ENCODE measurements at places on chromosomes 7 and 10.

DNA sequence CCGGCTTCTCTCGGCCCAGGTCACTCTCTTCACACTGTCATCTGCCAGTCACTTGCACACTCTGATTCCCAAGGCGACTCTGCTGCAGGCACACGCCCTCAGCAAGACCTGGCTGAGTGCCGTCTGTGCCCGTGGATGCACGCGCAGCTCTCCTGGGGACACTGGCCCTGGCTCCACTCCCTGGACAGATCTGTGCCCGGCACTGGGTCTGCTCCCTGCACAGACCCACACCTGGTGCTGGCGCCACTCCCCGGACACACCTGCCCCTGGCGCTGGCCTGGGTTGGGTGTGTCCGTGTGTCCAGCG lies 133.2 kb downstream of the DNAJB6 start:
- DNase-seq: no peak

DNA sequence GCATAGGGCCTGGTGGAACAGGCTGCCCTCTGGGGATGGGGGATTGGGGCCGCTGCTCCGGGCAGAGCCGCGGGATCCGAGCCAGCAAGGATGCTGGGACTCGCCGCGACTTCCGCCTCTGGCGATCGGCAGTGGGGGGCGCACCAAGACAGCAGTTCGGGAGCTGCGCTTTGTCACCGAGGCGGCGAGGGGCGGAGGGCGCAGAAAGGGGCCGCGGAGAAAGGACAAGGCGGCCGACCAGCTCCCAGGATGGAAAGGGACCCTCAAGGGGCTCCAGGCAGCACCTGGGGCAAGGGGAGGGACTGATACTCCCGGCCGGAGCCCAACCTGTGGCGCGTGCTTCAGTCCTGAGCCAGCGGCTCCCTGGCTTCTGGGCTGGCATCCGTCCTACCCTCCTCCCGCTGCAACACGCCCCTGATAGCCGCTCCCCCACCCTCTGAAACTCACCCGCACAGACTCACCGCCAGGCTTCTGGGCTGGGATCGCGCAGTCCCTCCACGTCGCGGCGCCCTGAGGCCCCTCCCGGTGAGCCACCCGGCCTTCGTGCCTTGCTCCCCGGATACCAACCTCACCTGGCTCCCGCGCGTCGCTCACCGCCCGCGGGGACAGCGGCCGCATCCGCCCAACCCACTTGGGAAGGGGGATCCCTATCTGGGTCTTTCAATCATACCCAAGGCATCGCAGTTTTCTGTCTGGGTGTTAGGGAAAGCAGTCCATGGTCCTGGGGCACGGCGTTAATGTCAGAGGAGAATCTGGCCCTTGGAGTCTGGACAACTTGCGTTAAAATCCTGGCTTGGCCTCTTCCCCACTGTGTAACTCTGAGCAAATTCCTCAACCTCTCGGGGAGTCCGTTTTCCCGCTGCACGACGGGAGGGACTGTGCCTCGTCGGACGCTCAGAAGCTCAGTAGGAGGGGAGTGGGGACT lies 7.0 kb upstream of the EVX1 start:
- no peak for DNase-seq

DNA sequence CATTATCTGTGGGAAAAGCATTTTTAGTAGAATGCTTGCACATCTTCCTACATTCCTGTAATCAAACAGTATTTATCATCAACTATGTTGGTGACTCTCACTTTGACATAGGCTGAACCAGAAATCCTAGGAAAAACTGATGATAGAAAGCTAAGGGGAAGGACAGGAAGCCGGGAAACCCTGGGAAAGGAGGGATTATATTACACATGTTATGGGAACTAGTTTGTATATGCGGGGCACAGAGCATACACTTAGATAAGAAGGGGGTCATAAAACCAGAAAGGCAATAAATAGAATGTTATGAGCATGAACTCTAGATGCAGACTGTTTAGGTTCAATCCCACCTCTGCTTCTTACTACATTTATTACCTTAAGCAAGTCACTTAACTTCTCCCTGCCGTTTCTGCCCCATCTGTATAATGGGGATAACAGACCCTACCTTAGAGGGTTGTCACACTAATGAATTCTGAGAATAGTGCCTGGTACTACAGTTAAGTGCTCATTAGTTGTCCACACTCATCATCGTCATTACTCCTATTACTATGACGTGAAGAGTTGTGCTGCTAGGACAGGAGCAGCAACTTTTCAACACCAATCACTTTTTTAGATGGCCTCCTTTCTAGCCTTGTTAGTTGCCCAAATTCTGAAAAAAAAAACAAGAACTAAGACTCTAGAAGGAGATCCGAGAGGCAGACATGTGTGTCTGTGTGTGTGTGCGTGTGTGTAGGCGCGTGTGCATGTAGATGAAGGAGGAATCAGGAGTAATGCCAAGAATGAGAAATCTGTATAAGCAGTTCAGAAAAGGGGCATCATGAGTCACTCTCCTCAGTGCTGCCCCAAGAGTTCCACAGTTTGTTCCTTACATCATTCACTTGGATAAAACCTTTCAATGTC lies 52.2 kb downstream of the KMT2C start:
- DNase-seq: no peak

DNA sequence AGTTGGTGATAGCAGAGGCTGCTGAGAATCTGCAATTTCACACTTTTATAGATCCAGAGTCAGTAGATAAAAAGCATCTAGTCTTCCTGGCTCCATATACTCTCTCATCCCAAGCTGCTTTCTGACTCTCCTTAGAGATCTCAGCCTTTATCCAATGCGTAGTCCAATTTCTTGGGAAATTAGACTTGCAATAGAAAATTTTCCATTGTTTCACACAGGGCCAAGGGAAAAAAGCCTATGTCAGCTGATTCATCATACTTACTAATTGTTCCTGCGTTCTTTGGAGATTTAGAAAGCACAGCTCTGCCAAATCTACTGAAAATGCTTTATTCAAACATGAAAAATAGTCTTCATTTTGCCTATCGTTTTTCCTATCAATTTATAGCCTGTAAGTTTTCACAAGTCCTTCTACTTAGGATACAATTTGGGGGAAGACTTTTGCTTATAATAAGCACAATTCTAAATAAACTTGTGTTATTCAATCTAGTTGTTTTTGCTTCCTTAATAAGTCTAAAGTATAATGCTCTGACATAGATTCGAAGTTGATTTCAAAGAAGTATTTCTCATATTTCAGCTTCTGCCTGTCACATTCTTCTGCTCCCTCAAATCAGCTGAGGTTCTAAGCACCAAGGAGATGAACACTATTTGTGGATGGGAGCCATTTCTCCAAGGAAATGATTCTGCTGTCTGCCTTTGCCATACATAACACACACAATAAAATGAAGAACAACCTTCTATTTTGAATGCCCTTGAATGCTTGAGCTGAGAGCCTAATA lies 165.4 kb downstream of the ADAM12 start:
- no peak for DNase-seq

DNA sequence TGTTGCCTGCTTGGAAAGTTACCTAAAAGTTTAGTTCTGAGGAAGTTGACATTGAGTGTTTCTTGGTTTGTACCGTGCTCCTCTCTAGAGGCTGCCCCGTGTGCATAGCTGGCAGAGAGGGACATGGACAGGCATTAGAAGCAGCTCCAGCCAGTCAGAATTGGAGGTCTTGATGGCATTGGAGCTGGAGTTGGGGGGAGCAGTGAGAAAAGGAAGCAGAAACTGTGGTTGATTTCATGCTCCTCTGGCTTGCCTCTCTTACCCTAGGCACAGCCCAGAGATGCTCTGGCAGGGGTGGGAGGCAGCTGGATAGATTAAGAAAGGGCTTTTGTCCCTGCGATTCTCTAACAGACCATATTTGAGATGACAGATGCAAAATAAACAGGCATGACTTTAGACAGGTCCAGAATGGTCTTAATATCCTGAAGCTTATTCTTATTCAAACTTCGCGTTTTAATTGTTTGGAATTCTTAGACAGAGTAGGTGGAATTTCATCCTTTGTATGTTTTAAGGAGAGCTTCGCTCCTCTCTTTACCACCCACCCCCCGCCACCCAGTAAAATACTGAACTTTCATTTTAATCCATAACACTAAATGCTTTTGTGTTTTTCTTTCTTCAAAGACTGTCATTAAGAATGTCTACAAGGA lies 73.5 kb upstream of the GLCCI1 start:
- no peak for DNase-seq

Measured in NCI-H2081 treated with DMSO at 0.1 percent for 48 hours (cell line).